ENCODE measurements at places on chromosomes 16 and 17.

DNA sequence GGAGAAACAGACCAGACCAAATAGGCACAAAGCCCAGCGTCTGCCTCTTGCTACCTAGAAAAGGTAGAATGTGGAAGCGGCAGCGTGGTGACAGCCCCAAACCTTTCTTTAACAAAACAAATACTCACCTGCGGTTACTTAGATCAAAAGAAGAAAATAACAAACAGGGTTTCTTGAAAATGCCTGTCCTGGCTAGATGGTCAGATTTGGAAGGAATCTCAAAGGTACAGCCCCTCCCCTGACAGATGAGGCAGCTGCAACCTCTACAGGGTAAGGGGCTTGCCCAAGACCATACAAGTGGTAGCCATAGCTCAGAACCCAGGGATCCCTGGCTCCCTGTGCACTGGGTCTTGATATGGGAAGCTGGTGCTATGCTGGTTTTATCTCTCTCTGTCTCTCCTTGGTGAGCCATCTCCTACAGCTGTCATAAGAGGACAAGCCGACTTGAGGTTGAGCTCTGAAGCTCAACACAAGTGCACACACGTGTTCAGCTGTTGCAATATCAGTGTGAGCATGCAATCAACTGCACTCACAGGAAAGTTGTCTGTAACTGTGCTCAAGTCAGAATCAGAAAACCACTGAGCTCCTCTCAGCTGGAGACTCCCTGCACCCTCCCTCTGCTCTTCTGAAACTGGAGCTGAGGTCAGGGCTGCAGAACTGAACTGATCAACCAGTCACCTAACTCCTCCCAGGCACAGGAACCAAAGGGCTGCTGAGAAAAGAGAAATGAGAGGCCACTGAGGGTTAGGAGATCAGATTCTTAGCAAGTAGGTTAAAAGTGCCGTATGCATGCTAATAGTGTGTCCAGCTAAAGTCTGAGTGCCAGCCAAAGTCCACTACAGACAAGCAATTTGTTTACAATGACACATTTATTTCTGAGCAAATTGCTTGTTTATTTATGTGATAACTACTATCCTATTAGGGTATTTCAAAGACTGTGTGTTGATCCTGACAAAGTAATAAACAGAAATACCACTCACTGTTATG is 6.1 kb upstream of the RNF157 start:
- DNase-seq, result no peak

- DNase-seq, result no peak
These were observed 14.8 kb downstream of the COX6A2 start for GRCh38 chr16:31413381-31413780.

DNA sequence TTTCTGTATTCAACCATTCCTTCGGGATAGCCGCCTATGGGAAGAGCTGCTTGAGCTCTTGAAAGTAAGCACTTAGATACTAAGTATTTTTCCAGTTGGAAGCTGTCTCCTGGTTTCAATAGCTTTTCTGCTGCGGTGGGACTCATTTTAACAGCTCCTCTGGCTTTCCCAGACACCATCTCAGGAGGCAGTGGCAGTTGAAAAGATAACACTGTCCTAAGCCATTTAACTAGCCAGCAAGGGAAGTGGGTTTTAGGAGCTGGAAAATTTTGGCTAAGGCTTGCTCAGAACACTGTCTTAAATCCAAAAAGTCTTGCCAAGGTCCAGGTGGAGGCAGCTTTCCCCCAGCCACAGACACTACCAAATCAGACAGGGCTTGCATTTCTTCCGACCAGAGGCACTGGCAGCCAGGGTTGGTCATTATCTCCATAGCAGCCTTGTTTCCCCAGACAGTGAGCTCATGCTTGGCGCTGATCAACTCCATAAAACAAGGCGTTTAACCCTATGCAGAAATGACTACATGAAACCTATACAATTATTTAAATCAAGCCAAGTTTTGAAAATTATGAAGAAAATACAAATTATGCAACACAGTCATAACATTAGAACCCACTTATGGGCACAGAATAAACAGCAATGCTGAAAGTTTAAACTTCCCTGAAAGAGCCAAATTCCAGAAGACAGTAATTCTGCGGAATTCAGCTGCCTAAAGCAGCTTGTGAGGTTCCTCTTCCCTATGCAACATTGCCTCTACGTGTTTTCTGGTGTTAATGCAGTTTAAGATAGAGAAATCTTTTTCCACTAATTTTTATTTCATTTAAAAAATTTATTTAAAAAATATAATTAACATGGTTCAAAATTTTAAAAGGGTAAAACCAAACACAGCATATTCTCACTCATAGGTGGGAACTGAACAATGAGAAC is 25.0 kb downstream of the GABARAPL2 start:
- peak; percentile 45 for DNase-seq

DNA sequence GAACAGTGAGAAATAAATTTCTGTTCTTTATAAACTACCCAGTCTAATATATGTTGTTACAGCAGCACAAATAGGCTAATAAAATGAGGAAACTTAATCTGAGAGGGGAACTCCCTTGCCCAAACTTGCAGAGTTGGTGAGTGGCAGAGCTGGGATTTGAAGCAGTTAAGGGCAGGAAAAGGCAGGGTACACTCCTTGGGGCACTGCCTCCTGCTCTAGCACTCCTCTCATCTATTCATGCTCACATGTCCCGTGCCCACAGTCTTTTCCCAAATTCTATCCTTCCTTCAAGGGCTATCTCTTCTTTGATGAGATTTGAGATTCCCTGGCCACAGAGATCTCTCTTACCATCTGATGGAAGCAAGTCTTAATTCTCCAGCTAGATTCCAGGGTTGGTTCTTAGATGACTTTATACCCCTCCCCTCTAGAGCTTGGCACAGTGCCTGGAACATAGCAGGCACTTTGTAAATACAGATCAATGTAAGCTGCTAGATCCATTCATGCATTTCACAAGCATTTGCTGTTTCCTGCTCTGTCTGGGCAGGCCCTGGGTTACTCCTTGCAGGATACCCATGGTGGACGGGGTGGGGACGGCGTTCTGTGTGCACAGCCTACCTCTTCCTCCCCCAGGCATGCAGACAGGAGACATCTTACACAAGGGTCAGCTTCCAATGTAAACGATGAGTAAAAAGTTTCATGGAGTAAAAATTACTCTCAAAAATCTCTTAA is 39.2 kb upstream of the ABCC12 start:
- DNase-seq, result no peak

DNA sequence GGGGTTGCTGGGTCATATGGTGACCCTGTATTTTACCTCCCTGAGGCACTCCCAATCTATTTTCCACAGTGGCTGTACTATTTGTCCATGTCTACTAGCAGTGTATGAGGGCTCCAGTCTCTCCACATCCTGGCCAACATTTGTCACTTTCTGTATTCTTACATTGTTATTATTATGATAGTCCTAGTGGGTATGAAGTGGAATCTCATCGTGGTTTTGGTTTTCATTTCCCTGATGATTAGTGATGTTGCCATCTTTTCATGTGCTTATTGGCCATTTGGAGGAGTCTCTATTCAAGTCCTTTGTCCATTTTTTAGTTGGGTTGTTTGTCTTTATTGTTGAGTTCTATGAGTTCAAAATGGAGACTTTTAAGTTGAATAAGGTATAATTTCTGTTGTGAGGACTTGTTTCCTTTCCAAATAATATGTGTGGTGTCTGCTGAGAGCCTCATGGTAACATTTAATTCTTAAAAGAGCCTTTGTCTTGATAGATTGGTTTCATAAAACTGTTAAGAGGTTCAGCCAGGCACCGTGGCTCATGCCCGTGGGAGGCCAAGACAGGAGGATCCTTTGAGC is 108.2 kb downstream of the RPTOR start:
- no peak for DNase-seq

DNA sequence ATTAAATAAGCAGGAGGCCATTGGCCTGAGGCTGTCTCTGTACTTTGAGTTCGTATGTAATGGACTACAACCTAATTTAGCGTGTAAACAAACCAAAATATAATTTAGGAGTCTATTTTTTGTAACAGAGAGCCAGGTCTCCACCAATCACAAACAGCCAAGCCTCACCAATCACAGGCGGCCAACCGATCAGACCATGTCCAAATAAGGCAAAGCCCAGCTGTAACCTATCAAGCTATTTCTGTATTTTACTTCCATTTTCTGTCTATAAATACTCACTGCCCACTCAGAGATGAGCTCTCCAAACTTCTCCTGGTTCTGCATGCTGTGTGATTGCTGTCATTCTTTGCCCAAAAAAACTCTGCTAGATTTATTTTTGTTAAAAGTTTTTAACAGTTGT is 322.7 kb downstream of the NPIPA8 start:
- no peak for DNase-seq

GRCh38 chr16:54355251-54355650 is 68.7 kb upstream of the IRX3 start:
- DNase-seq, result no peak

- DNase-seq, result peak; percentile 68
These were observed 527 bp upstream of the UBE2Z start for GRCh38 chr17:48907713-48908046.

- DNase-seq, result no peak
These were observed 1.6 kb downstream of the FAM117A start for GRCh38 chr17:49762151-49762941.

GRCh38 chr16:59290718-59291117 is 556.6 kb upstream of the GOT2 start:
- DNase-seq, result no peak

- no peak for DNase-seq
These were observed 21.3 kb upstream of the SMIM5 start for GRCh38 chr17:75611851-75612429.

DNA sequence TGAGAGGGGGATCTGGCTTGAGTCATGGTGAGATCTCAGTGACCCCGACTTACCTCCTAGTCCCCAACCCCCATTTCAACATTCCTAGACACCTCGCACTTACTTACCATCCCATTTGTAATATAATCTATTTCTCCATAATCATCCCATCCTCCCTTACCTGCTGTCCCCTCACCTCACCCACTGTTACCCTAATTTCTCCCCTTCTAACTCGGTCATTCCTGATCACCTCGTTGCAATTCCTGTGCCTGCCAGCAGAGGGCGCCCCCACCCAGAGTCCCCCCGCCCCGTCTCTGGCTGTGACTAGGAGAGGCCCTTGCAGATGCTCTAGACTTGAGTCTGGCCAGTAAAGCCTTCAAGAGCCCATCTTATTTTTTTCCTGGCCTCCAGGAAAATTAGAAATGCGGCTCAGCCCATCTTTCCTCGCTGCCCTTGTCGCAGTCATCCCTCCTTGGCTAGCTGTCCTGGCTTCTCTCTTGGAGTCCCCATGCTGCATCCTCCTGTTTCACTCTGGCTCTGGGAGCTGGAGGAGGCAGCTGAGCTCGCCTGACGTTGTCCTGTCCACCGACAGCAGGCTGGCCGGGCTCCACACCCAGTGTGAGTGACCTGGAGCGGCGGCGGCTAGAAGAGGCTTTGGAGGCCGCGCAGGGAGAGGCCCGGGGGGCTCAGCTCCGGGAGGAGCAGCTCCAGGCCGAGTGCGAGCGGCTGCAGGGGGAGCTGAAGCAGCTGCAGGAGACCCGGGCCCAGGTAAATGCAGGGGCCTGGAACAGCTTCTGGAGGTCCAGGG is 5.0 kb downstream of the TBKBP1 start:
- DNase-seq, result peak; percentile 79

GRCh38 chr17:58534331-58534730 is 19.9 kb upstream of the MTMR4 start:
- peak; percentile 38 for DNase-seq

DNA sequence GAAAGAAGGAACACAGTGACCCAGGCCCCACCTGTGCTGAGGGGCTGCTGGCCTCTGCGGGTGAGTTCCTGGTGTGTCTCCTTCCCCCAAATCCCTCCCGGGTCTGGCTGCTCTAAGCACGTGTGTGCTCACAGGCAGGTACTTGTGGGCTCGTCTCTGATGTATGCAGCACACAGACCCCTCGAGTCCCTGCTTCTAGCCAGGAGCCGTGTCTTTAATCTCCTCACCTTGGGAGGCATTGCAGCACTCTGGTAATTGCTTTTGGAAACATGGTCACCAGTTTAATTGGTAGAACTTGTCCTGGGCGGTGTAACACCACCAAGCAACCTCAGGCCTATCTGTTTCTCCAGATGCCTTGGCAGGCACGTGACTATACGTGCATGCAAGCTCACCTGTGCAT is 8.8 kb upstream of the RPL38 start:
- no peak for DNase-seq

- DNase-seq, result no peak
These were observed 7.9 kb upstream of the MFSD6L start for GRCh38 chr17:8806926-8807550.

GRCh38 chr17:41322094-41322902 is 6.8 kb upstream of the KRTAP17-1 start:
- peak; percentile 67 for DNase-seq

DNA sequence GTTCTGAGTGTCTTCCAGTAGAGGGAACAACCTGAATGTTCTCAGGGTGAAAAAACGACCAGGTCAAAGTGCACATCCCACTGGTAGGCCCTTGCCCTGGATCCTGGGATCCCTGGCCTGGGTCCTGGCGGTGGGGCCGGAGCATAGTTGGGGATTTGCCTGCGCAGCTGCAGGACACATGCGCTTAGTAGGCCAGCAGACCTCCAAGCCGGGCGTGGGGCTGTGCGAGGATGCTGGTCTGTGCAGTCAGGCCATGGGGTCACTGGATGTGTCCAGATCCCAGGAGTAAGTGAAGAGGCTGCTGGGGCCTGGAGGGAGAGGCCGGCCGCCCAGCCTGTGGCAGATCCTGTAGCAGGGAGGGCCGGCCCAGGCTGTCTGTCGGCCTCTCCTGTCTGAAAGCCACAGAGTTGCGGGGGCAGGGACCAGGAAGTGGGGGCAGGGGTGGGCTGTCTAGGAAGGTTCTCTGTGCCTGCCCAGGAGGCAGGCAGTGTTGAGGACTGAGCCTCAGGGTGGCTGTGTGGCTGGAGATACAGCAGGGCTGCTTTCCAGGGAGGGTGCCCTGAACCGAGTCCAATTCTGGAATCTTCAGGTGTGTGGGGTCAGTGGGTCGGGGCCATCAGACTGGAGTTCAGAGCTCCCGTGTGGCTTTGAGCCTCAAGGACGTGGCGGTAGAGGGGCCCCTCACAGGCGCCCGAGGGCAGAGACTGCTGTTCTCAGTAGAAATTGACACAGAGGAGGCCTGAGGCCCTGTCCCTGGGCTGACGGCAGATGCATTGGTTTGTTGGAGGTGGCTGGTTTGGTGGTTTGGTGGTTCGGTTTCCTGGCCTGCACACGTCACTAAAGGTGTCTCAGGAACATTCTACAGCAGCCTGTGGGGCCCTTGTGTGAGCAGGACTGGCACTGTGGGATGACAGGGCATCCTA is 17.2 kb upstream of the NUDT16L1 start:
- DNase-seq, result peak; percentile 36

DNA sequence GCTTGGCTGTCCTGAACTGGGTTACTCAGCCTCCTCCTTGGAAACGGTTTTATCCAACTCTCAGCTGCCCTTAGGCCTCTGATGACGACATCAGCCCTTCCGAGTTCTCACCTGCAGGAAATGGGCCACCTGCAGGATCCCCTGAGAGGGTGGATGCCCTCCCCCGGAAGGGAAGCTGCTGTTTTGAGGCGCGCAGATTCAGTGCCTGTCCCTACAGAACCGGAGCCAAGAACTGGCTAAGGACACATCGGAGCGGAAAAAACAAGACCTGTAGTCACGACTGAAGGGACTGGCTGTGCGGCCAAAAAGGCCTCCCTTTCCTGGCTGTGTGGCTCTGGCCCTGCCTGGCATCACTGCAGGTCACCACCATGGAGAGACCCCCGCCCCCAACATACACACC is 11.7 kb upstream of the C16orf95 start:
- no peak for DNase-seq

GRCh38 chr17:82382933-82383255 is 11.3 kb downstream of the UTS2R start:
- DNase-seq, result no peak

GRCh38 chr16:69115837-69116236 is 10.4 kb downstream of the HAS3 start:
- DNase-seq, result no peak

GRCh38 chr16:85250609-85251223 is 138.4 kb upstream of the CIBAR2 start:
- no peak for DNase-seq

Measured in GM23338 (cell line).